ENCODE measurements at places on chromosomes 1 and 21. TPM values are rescaled to one million over a fixed set of nuclear protein-coding genes. Genes with fewer than 3 reads are reported as not detected.

Gene DCDC2B
- not detected for total RNA-seq

Gene NCMAP
- not detected for total RNA-seq

Gene TMCC2
- total RNA-seq = 5.2 TPM

Gene CCDC24
- 3.9 TPM for total RNA-seq

Gene CDK18
- 9.8 TPM for total RNA-seq

Gene FCN3
- total RNA-seq = 0.49 TPM

GRCh38 chr21:46247699-46248421 is 19.3 kb upstream of the LSS start:
- peaks cover 42% of the 10 kb centered on the region for H3K36me3 ChIP-seq
- DNase-seq = no peak
- H3K27me3 ChIP-seq = no peaks in the 10 kb centered on the region
- H3K4me1 ChIP-seq = no peaks in the 10 kb centered on the region
- H3K4me3 ChIP-seq = no peak overlapping the region

GRCh38 chr1:219442611-219443061 is 170.3 kb downstream of the ZC3H11B start:
- no peak overlapping the region for H3K27ac ChIP-seq
- H3K36me3 ChIP-seq = no peaks in the 10 kb centered on the region
- H3K4me3 ChIP-seq = no peak overlapping the region
- no peaks in the 10 kb centered on the region for H3K27me3 ChIP-seq
- DNase-seq = no peak
- H3K4me1 ChIP-seq = no peaks in the 10 kb centered on the region

DNA sequence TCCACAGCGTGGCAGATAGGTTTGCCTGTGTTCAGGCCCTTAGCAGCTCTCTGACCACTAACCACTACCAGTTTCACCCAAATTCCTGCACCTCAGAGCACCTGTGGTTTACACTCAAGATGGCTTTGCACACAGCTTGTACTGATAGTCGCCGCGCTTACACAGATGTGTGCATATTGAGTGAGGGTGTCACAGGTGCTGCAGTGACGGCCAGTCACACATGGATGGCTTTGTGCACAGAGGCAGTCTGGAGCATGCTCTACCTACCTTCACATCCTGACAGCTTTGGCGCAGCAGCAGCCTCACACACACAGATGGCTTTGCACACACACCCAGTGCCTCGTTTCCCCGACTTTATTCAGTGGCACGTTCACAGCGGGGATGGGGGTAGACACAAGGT is 7.5 kb downstream of the DMAP1 start:
- no peaks in the 10 kb centered on the region for H3K4me1 ChIP-seq
- no peak overlapping the region for H3K4me3 ChIP-seq
- no peaks in the 10 kb centered on the region for H3K27me3 ChIP-seq
- no peak for DNase-seq
- H3K27ac ChIP-seq = no peak overlapping the region

DNA sequence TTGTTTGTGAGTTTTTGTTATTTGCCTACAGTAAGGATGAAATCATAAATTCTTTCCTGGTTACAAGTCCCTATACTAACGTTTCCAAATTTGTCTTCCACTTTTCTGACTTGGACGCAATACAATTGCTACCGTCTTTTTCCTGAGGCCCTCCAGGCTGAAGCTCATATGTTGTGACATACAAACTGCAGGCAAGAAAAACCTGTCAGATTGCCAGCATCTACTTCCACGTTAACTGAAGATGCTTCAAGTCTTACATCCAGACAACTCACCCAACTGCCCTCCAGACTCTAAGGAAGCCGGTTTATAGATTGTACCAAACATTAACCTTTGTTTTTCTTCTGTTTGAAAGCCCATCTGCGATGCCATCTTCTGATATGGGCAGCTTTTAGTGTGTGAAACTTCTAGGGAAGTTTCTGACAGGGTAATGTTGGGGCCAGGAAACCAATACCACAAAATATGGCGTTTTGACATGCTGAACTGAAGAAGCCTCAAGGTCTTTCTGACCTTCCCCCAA is 21.4 kb upstream of the RNF11 start:
- peaks cover 7% of the 10 kb centered on the region for H3K4me1 ChIP-seq
- no peak overlapping the region for H3K27ac ChIP-seq
- H3K27me3 ChIP-seq = no peaks in the 10 kb centered on the region
- DNase-seq = no peak
- no peaks in the 10 kb centered on the region for H3K36me3 ChIP-seq
- no peak overlapping the region for H3K4me3 ChIP-seq

DNA sequence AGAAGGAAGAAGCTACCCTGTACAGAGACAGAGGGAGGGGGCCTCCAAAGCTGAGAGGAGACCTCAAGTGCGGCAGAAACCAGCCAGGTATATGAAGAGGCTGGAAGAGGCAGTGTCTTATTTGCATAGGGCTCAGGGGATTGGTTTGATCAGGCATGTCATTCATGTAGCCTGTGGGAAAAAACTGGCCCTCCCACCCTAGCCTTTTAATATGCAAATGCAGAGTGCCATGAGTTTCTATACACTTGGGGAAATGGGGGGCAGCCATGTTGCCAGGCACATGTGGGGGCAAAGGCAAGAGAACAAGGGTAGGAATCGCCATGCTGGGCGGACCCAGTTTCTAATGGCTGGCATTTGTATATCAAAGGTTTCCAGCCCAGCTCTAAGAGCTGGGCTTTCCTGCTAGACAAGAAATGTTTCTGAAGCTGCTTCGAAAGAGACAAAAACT is 172.7 kb downstream of the RASAL2 start:
- no peaks in the 10 kb centered on the region for H3K36me3 ChIP-seq
- H3K4me3 ChIP-seq = no peak overlapping the region
- DNase-seq = no peak
- peaks cover 27% of the 10 kb centered on the region for H3K4me1 ChIP-seq
- no peaks in the 10 kb centered on the region for H3K27me3 ChIP-seq

- no peak overlapping the region for H3K27ac ChIP-seq
- no peaks in the 10 kb centered on the region for H3K36me3 ChIP-seq
- no peaks in the 10 kb centered on the region for H3K27me3 ChIP-seq
- no peaks in the 10 kb centered on the region for H3K4me1 ChIP-seq
- no peak for DNase-seq
These were observed 82.2 kb downstream of the ST6GALNAC5 start for GRCh38 chr1:76949503-76949902.

DNA sequence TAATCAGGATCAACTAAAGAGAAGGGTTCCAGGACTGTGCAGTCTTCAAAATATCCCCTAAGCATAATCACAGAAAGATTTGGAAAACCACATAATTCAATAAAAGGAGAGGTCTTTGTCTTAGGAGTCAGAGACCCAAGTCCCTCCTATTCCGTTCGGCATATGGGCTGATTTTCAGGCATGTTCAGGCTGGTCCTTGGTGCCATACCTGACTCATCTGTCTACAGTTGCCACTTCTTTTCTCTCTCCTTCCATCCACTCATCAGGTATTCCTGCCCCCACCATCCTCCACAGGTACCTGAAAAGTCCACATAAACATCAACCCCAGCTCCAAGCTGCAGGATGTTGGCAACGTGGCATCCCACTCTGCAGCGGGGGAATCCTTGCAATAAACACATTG is 29.7 kb upstream of the RPL11 start:
- no peaks in the 10 kb centered on the region for H3K27me3 ChIP-seq
- H3K4me3 ChIP-seq = no peak overlapping the region
- no peak overlapping the region for H3K27ac ChIP-seq
- DNase-seq = no peak
- no peaks in the 10 kb centered on the region for H3K4me1 ChIP-seq
